ENCODE measurements at places on chromosomes 12 and 14.

DNA sequence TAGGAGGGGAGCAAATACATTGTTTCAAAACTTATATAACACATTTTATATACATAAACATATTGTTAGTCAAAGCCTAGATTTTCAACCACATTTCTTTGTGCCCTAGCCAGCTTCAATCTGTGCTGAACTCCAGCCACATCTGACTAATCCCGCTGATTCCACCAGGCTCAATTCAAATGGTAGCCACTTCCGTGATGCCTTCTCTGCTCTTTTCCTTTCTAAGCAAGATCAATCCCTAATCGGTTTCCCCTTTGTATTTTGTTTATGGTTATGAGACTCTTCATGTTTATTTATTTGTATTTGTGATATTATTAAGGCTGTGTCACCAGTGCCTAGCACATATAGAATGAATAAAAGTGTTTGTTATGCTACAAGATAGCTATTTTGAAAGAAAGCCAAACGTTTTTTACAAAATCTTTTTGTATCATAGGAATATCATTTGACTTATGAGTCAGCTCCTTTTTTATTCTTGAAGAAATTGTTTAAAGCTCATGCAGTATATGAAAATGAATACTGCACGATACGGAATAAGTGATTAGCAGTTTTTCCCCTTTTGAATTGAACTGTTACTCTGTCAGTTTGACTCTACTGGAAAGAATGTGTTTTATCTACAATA is 110.2 kb downstream of the PLEKHA5 start:
- DNase-seq, result no peak

- no peak for DNase-seq
Observed at GRCh38 chr14:59849411-59850130, 21.0 kb downstream of the RTN1 start.

GRCh38 chr12:80162177-80162576 is 62.8 kb downstream of the OTOGL start:
- DNase-seq, result no peak

DNA sequence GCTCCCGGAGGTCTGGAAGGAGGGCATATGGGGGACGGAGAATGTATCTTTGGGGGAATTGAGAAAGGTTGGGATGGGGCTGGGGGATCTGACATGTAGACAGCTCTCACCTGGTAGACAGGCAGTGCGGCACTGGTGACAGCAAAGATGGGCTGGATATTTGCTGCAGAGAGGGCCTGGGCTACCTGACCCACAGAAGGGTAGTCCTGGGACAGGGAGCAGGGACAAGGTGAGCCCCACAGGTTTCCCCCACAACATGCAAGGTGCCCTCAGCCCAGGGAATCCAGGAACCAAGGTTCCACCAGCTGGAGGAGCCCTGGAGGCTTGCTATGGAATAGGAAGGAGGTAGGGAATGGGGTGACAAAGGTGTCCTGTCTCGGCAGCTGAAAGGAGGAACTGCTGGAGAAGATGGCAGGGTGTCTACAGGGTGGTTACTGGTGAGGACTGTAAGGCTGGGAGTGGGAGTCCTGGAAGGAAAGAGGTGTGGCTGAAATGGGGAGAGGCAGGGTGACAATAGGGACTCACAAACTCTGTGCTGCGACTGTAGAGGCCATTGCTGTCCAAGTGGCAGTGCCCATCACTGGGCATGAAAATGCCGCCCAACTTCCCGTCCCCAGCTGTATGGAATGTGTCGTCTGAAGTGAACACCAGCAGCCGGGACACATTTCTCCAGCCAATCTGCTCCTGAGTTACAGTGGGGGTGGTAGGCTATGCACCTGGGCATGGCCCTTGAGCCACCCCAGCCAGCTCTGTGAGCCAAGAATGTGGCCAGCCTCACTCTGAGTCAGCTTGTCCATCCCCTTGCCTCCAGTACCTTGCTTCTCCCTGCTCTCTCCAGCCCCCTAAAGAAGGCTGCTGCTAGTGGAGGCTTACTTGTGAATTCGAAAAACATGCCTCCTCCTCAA is 11.3 kb downstream of the ITGB7 start:
- no peak for DNase-seq

GRCh38 chr14:55553791-55554190 is 26.2 kb upstream of the KTN1 start:
- DNase-seq, result no peak

GRCh38 chr14:26173581-26174110 is 424.2 kb downstream of the NOVA1 start:
- DNase-seq, result no peak

- no peak for DNase-seq
Observed at GRCh38 chr12:54018468-54018984, 9.7 kb upstream of the HOXC6 start.

Measured in GM13977 (cell line).